ENCODE measurements at places on chromosomes 5 and 9.
A peak's percentile ranks its signal among the peaks of the same experiment; 100 is the strongest.

- DNase-seq: no peak
Measured at GRCh38 chr5:154780128-154780527, 25.0 kb downstream of the LARP1 start.

GRCh38 chr9:97697837-97698236 lies 697 bp upstream of the XPA start:
- no peak for DNase-seq

- no peak for DNase-seq
Measured at GRCh38 chr9:124429530-124429867, 14.3 kb upstream of the PSMB7 start.

DNA sequence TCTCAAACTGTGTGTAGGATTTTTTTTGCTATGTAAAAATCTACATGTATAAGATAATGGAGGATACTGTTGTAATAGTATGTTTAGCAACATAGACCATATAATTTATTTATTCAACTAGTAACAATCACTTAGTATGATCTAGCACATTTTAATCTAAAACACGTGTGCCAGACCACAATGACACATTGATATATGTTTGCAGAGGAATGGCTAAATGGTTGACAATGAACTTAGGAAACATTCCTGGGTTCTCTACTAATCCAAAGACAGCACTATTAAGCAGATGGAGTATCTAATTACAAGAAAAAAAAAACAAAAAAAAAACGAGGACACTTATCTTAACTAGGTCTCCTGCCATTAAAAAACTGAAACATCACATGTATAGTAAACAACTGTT lies 261.7 kb upstream of the PAPPA start:
- no peak for DNase-seq

DNA sequence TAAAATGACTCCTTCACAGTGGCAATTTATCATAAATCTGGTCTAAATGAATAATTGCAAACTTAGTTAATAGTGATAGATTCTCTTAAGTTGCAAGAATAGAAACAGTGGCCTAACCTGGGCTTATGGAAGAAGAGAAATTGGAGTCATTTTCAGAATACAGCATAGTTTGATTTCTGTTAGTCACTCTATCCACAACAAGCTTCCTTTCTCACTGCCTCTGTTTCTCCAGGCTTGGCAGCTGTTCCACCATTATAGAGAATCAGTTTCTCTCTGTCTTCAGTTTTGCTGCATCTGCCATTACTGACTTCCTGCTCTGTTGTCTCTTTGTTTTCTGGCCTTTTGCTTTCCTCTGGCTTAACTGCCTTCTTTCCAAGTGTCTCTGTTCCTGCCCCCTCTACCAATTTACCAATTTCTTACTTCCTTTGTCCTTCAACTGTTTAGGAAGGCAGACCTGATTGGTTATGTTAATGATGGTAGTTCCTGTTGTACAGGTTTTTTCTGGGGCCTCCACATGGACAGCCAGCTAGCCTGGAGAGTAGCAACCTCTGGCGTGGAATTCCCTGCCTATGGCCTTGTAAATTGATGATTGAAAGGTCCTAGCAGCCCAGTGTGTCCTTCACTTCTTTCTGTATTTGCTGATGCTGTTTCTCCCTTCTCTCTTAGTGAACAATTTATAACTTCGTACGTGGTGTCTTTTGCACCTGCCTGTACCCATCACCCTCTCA lies 75.9 kb upstream of the RASGRF2 start:
- DNase-seq: no peak

GRCh38 chr5:109167586-109167985 lies 242.2 kb downstream of the PJA2 start:
- no peak for DNase-seq

- no peak for DNase-seq
Measured at GRCh38 chr9:128937310-128938165, 9.9 kb downstream of the DOLK start.

DNA sequence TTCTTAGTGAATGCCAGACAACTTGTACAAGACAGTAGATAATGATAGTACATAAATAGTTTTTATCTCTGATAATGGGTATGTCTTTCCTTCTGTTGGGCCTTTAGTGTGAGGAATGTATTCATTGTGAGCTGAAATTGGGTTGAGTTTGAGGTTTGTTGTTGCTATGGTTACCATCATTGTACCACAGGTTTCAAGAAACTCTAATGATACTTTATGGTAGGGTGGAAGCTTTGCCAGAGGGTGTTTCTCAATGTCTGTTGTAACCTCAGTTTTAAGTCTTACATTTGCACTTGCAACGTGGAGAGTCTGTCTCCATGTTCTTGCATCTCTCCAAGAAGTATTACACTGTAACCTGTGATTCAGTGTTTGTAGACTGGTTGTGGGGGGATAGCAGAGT lies 1550.1 kb downstream of the MAT2B start:
- no peak for DNase-seq

DNA sequence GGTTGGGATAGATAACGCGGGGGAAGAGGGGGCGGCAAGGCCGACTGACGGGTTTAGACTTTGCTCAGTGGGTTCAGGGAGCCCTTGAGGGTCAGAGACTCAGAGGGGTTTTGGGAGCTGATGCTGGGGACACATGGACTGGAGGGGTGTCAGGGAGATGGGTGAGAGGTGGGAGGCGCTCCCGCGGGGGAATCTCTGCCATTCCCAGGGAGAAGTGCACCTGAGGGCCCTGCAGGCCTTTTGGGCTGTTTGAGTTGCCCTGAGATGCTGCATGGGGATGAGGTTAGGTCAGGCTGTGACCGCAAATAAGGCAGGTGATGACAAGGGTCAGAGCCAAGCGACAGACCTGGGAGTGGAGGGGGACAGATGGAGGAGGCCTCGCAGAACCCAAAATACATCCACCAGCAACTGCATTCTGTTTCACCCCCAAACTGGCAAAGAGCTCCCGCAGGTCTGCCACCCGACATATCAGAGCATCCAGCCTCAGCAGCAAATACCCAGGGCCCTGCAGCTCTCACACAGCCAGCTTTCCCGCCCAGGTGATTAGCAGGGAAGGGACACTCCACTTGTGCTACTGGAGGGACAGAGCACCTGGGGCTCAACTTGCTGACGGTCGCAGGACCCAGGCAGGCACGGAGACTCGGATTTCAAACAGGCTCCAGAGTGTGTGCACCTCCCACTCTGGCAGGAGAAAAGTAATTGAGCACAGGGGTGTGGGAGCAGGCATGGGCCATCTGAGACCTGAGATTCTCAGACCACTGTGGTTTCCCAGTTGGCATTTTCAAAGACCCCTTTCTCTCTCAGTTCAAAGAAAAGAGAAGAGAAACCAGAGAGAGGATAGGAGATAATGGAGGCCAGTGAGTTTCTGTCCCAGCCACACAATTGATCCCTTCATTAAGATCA lies 26.4 kb downstream of the TMOD1 start:
- DNase-seq: no peak

DNA sequence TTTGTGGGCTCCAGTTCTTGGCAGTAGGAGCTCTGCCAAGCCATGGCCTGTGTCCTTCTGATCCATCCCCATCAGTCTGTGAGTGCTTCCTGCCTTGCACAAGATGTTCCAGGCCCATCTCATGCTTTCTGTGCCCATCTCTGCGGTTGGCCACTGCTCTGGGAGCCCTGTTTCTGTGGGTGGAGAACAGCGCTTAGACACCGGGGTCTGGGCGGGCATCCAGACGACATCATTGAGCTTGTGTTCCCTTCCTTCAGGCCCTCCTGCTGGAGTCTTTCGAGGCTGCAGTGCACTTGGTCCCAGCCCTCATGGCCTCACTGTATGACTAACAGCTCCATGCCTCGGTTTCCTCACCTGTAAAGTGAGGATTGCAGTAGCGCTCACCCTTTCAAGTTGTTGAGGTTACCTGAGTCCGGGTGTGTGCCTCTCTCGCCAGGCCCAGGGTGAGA lies 14.9 kb upstream of the CARD19 start:
- no peak for DNase-seq

DNA sequence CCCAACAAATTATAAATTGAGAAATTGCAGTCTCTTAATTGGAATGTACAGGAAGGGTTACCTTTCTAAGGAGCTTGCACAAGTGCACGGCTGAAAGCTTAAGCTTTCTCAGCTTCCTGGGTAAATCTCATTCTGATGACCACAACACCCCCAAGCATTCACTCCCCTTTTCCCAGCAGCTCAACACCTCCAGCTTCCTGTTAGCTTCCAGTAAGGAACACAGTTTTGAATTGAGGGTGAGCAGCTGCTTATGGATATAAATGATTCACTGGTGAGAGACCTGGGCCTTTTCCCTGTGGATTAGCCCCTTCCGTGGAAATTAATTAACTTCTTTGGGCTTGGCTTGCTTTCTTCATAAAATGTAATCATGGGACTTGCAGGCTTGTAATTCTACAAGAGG lies 101.2 kb downstream of the SLC28A3 start:
- no peak for DNase-seq

DNA sequence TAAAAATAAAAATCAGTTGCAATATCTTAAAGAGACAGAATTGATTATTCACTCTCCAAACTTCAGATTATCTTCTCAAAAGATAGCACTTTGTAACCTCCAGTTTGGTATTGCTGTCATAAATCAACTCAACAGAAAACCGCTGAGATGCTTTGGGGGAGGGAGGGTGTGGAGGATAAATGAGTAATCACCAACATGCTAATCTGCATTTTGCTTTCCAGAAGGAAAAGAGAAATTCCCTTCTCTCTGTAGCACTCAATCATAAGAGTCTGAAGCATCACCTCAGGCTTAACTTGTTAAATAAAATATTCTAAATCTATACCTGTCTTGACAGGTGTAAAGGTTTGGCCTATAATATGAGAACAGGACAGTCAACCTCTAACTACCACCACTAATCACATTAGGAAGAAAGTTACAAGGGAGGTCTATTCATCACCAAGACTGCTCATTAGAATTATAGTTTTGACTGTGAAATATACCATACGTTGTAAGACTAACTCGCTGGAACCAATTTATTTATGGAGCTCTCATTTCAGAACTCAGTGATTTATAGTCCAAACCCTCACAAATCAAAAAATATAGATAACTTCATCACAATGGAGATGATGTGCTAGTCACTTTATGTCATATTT lies 89.0 kb downstream of the PIK3R1 start:
- peak; percentile 52 for DNase-seq

DNA sequence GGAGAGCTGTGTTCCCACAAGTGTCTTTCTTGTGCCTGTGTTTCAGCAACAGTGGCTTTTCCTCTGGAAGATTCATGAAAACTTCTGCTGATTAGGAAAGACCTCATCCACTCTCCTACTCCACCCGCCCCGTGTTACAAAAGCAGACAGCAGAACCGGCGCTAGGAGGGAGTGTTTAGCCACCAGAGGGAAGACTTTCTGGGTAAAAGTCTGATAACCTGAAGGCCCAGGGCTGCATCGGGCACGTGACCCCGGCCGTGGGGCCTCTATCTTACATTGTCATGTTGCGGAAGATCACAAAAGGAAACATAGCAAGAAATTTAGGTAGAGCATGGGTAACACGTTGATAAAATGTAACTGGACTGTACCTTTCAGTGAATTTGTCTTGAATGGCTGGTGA lies 32.0 kb upstream of the DMRT2 start:
- no peak for DNase-seq

DNA sequence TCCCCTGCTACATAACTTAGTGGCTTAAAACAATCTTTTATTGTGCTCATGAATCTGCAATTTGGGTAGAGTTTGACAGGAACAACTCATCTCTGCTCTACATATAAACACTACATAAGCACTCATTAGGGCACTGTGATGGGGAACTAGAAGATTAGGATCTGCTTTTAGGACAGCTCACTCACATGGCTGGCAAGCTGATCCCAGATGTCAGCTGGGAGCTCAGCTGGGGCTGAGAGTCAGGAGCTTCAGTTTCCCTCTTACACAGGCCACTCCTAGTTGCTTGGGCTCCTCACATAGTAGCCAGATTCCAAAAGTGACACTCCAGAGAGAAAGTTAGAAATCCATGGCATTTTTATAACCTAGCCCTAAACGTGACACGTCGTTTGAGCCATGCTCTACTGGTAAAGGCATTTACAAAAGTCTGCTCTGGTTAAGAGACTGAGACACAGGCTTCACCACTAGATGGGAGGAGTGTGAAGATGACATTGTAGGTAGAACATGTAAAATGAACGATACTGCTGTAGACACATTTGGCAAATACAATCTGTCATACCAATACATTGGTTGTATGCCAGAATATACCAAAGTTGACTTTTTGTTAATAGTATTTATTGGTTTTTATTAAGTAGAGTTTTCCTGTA lies 23.6 kb downstream of the SCAI start:
- peak; percentile 58 for DNase-seq

DNA sequence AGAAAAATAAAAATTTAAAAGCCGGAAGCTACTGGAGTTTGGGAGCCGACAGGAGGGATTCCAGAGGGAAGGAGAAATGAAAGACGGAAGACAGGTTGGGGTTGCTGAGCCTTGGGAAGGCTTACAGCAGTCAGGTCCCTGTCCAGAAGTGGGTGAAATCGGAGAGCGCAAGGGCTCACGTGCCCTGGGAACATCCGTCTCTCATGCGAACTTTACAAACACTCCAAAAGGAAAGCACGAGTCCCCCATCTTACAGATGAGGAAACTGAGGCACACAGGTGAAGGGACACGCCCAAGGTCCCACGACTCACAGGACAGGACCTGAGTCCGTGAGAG lies 347 bp upstream of the OLFML2A start:
- no peak for DNase-seq

GRCh38 chr5:127697894-127698600 lies 5.1 kb upstream of the CCDC192 start:
- DNase-seq: no peak

DNA sequence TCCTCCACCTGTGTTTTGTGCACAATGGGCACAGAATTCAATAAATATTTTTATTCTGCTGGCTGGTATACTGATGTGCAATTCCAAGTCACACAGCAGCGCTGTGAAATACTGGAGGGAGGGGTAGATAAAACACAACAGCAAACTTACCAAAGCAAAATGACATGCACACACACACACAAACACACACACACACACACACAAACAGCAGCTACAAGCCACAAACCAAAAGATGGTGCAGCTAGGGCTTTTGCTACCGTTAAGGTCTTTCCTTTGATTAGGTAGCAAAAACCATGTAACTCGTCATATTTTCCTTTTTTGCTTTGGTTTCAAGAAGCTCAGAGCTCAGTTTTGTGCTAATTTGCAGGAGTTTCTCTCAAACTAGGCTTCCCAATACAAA lies 1.8 kb upstream of the TBCA start:
- no peak for DNase-seq

DNA sequence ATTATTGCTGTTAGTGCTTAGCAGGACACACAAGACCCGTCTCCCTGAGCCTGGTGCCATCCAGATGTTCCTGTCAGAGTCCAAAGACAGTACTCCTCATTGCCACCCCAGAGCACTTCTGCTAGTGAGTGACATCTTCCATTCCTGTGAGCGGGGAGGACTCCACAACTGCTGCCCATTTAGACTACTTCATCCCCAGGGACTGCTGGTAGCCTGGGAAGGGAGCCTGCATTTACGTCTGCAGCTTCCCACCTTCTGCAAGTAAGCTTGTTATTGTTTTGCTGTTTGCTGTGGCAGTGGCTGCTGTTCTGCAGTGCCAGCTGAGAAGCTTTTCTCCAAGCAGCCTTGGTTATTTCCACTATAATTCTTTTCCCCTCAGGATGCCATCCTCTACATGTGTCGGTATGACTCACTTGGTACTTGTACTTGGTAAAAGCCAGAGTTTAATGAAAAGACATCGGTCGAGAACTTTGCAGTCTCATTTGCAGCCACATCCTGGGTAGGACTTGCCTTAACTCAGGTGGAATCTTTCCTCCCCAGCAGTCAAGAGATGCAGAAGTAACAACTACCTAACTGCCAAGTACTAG lies 10.6 kb upstream of the MAP1B start:
- DNase-seq: no peak
